ENCODE measurements at places on chromosomes 5 and 9.
A peak's percentile ranks its signal among the peaks of the same experiment; 100 is the strongest.

GRCh38 chr5:174514325-174514724, 210.1 kb upstream of the MSX2 start:
- no peak for DNase-seq

- no peak for DNase-seq
Measured at GRCh38 chr5:53323943-53324642, 156.3 kb upstream of the FST start.

GRCh38 chr5:107564931-107565372, 105.8 kb downstream of the EFNA5 start:
- no peak for DNase-seq

DNA sequence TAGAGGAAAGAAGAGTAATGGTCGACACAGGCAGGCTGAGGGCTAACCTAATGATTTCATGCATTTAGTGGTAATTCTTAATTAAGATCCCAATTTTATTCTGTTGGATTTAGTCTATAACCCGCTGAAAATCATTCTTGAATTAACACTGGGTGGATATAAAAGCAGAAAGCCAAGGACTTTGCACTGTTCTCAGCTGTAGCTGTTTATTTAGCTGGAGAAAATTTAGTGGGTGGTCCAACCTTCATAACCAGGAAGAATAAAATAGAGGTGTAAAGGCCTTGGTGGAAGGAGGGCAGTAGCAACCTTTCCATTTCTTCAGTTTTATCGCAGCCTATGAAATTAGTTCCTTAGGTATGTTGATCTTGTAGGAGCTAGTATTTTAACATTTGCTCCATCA, 92.3 kb downstream of the GHR start:
- no peak for DNase-seq

DNA sequence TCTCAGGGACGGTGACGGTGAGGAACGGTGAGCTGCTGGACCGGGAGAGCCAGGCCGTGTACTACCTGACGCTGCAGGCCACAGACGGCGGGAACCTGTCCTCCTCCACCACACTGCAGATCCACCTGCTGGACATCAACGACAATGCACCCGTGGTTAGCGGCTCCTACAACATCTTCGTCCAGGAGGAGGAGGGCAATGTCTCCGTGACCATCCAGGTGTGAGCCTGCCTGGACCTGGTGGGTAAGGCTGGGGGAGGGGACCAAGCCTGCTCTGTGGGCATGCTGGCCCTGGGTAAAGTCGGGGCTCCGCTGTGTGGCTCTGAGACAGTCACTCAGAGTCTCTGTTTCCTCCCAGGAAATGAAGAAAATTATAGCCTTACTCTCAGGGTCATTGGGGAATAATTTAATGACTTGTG, 29.3 kb downstream of the CDHR2 start:
- no peak for DNase-seq

DNA sequence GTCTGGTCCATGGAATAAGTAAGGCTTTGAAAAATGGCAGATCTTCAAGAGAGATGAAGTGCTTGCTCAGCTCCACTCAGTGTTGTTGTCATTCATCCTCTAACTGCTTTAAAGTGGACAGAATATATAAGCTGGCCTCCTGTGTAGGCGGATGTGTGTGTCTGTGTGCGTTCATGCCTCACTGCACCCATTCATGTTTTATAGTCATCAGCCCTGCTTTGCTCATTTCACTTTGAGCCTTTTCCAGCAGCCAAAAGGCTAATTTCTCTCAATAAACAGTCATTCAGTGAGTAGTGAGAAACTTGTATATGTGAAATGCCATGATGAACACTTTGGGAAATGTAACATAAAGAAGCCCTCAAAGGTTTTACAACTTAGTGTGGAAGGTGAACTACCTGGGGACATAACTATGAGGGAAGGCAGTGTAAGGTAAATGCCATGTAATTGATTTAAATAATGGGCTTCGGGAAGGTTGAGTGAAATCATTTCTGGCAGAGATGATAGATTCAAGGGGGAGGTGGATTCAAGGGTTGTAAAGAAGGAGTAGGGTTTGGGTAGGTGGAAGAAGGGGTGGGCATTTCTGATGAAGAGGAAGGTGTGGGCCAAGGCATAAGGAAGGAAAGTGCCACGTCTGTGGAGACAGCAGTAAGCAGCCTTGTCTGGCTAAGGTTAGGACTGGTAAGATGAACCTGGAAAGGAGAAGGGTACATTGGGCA, 15.7 kb downstream of the TTC23L start:
- no peak for DNase-seq

DNA sequence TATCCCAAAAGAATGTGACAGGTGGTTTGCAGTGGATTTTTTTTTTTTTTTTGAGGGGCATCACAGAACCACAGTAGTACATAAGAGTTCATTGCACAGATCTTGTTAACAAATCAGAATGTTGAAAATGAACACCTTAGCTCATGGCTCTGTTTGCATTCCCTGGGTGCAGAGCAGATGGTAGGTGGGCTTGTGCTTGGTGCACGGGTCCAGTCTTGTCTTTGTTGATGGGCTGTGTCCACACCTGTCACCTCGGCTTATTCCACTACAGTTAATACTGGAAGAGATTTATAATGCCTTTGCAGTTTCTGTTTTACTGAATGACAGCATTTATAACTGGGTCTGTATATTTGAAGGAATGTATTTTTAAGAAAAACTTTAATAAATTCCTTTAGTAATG, 146.6 kb downstream of the KDM4C start:
- DNase-seq, result no peak

GRCh38 chr9:79868567-79869189, 296.9 kb downstream of the TLE4 start:
- DNase-seq, result no peak

GRCh38 chr9:32574858-32575257, 1.9 kb upstream of the NDUFB6 start:
- no peak for DNase-seq

DNA sequence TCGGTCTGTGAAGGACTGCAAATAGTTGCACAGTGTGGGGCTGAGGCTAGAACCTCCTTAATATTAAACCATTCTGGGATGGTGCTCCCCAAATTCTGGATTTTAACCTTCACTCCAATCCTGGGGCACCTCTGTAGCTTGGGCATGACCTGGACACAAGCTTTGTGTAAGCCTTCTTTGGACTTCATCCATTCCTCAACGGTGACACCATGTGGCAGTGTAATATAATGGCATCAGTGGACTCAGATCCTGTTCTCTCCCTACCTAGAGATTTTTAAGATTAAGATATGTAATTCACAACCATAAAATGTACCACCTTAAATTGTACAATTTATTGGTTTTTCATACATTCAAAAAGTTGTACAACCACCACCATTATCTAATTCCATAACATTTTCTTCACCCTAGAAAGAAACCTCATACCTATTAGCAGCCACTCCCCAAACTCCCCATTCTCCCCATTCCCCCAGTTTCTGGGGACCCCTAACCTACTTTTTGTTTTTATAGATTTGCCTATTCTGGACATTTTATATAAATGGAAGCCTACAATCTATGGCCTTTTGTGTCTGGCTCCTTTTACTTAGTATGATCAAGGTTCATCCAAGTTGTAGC, 4.8 kb upstream of the PLGRKT start:
- DNase-seq, result peak; percentile 10

GRCh38 chr9:93143830-93144530, 9.9 kb upstream of the NINJ1 start:
- no peak for DNase-seq

- DNase-seq, result peak; percentile 67
Measured at GRCh38 chr9:97703437-97704344, 6.6 kb upstream of the XPA start.

- no peak for DNase-seq
Measured at GRCh38 chr9:99349870-99350269, 127.8 kb downstream of the SEC61B start.

GRCh38 chr5:87394411-87395165, 18.1 kb downstream of the CCNH start:
- DNase-seq, result no peak

DNA sequence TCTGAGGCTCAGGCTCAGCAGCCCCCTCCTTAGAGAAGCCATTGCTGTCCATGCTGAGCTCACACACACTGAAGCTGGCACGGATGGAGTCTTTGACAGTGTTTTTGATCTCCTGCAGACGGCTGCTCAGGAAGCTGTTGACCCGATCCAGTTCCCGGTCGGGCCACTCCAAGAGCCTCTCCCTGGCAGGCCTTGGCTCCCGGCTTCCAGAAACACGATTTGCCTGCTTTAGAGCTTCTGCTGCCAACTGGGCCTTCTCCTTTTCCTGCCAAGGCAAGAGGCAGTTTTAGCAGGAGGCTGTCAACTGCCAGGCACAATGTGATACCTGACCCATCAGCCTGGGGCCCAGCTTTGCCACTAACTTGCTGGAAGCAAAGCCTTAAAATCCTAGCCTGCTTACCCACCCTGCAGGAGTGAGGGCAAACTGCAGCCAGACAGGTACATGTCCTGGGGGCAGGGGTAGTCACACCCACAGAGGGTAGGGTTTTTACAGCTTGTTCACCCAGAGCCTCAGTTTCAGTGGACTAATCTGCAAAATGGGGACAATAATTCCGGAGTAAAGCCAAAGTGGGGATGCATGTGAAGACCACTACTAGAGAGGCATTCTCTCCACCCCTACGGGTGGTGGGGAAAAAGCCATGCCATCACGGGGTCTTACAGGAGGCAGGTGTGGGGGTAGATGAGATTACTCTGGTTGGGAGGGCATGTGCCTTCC, 8.3 kb upstream of the DDX41 start:
- DNase-seq, result no peak

DNA sequence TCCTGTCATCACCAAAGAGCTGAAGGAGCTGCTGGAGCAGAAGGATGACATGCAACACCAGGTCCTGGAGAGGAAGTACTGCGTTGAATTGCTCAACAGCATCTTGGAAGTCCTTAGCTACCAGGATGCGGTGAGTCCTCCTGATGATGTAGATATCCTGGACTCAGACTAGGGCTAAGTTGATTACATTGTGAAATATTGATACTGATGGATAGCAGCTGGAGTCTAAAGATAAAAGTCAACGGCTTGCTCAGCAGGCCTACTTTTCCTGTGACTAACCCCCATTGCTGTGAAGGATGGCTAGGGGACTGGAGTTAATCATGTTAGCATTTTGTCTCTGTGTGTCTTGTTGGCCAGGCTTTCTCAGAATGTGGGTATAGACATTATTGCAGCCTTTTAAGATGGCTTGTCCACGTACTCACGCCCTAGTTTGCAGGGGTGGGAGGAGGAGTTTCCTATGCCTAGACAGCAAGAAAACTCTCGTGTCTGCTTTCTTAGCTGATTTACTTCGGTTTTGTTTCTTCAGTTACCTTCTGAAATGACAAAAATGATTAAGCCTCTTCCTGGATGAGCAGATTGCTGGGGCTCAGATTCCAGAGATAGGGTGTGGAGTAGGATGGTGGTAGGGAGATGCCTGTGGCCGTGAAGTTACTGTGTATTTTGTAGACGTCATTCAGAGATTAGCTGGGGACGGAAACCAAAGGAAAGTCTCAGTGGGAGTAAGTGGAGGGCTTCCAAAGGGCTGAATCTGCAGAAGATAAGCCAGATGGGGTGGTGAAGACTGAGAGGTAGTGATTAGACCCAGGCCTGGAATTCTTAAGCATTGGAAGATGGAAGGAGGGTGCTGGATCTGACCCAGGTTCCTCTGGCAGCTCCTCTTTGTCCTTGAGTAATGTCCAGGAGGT, 166.3 kb downstream of the DOCK2 start:
- no peak for DNase-seq

DNA sequence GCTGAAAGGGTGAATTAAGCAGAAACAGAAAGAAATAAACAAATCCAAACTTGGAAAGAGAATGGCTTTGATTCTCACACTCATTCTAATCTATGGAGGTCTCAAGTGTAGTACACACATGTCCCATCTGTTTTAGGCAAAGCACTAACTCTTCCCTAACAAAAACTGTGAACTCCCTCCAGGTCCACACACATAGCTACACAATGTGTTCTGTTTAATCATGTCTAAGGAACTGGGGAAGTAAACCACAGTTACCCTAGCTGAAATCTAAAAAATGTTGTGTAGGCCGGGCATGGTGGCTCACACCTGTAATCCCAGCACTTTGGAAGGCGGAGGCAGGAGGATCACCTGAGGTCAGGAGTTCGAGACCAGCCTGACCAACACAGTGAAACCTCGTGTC, 118.7 kb upstream of the FST start:
- DNase-seq, result no peak

GRCh38 chr9:105114318-105114717, 130.1 kb upstream of the SLC44A1 start:
- DNase-seq, result no peak

DNA sequence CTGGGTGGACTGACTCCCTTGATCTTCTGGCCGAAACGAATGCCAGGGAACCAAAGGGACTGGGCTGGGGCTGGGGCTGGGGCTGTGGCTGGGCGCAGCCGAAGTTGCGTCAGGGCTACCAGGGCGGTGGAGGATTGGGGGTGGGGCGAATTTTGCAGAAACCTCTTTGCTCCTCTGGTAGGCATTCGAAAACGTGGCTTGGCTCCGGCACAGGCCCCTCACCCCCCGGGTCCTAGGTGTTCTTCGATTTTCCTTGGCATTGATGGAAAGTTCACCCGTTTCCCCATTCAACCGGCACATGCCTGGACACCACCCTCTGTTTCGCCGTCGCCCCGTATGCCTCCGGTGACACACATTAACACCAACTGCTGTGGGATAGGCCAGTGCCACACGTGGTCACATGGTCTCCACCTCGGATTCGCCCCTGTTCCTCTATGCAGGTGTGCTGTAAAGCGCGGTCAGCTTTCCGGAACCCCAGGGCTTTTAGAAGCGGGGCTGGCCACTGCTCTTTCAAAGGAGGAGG, 477.1 kb downstream of the SPATA31A7 start:
- no peak for DNase-seq

- no peak for DNase-seq
Measured at GRCh38 chr5:179729303-179729702, 3.3 kb upstream of the MAML1 start.

- no peak for DNase-seq
Measured at GRCh38 chr5:13346401-13346800, 598.1 kb downstream of the DNAH5 start.

GRCh38 chr9:15641291-15641690, 88.4 kb downstream of the CCDC171 start:
- no peak for DNase-seq

DNA sequence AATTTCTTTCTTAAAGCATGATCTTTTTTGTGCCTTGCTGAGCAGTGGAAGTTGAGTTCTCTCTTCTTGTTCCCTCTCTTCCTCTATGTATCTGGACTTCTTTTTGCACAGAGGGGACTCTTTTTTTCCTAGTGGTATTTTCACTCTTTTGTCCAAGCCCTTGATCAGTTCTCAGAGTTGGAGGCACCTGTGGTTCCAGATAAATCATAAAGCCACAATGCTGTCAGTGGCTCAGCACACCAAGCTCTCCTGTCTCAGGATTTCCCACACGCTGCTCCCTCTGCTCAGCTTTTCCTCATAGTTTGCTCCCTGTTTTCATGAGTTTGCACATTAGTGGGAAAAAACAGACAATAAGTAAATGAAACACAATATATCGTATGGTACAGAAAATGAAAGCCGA, 110.3 kb upstream of the ZNF608 start:
- no peak for DNase-seq

DNA sequence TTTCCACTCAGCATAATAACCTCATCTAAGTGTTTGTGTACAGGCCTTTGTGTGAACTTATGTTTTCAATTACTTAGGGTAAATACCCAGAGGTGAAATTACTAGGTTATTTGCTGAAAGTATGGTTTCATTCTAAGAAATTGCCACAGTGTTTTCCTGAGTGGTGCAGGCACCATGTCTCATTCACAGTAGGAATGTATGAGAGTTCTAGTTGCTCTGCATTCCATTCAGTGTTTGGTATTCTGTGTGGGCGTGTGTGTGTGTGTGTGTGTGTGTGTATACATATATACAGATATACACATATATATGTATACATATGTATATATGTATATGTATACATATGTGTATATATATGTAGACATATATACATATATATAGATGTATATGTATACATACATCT, 8.8 kb upstream of the SVEP1 start:
- no peak for DNase-seq

- DNase-seq, result no peak
Measured at GRCh38 chr9:135592331-135592590, 30.7 kb downstream of the PAEP start.

All from SJSA1 (cell line).